ENCODE measurements at places on chromosomes 16 and 17.

DNA sequence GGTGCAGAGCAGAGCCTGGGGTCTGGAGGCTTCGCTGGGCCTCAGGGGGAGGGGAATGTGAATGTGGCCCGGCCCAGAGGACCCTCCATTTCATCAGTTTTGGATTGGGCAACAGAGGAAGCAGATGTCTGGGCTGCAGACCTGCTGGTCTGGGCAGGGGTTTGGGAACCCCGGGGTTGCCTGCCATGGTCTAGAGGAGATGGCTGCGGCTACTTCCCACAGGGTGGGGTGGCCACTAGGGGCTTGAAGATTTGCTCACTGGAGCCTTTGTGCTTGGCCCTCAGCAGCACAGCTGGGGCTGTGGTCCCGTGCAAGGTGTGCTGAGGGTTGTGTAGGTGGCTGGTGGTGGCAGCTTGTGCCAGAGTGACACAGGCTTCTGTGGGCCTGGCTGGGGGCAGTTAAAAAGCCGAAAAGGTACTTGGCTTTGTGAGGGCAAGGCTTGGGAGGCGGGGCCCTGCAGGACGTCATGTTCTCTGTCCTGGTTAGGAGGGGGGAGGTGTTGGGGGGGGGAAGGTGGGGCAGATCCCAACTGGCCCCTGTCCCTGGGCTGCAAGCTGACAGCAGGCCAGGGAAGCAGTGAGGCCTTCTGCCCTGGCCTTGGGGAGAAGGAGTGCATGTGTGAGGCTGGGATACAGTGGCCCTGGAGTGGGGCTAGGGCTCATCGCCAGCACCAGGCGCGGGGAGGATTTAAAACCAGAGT is 98.0 kb downstream of the KPNA2 start:
- DNase-seq = no peak

GRCh38 chr16:73483076-73483791 is 435.3 kb upstream of the ZFHX3 start:
- DNase-seq = no peak

DNA sequence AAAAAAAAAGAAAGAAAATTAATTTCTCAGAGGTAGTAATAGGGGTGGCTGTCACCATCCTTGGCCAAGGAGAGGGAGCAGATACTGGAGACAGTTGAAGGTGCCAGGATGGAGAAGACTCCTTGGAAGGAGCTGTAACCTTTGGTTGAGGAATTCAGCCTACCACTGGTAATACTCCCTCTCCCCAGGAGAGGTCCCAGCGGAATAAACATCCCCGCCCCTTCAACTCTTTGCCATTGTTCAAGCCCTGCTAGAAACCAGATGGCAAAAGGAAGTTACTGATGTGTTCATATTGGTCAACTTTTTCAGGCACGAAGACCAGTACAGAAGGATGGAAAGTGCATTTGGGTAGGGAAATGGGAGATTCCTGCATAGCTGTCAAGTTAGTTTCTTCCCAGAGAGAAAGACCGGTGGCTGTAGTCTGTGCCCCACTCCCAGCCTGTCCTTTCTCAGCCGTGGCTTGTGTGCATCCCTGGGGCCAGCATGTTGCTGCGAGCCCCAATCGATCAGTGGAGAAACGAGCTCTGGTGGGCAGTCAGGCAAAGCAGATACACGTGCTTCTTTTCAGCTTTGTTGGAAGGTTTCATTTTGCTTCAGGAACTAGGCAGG is 612.1 kb downstream of the MAF start:
- no peak for DNase-seq

DNA sequence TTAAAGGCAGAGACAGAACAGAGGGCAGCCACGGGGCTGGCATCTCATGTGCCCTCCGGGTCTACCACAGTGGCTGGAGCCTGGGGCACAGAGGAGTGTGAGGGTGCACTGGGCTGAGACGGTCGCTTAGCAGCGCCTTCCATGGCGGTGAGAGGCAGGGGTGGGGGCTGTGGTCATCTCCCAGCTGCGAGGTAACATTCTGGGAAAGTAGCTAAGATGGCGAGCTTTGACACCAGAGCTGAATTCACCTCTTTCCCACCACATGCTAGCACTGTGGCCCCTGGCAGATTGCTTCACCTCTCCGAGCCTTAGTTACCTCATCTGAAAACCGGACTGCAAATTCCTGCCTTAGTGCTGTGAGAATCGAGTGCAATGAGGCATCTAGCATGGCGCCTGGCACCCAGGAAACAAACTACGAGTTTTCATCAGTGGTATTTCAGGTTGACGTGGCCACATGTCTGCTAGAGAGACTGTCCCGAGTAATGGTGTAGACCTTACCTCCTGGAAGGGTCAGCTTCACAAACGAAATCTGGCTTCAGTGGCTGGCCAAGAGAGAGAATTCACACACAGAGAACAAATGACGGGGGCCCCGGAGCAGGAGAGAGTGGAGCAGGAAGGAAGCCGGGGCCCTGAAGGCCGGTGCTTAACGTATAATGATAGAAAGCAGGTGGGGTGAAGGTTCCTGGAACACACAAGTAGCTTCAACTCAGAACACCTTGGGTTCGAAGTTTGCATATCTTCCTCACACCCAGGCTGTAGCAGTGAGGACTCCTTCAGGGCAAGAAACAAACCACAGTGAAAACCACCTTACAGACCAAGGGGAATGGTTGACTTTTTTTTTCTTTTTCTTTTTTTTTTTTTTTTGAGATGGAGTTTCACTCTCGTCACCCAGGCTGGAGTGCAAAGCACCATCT is 63.9 kb upstream of the RPH3AL start:
- no peak for DNase-seq

GRCh38 chr17:56779322-56779721 is 54.4 kb downstream of the C17orf67 start:
- no peak for DNase-seq

DNA sequence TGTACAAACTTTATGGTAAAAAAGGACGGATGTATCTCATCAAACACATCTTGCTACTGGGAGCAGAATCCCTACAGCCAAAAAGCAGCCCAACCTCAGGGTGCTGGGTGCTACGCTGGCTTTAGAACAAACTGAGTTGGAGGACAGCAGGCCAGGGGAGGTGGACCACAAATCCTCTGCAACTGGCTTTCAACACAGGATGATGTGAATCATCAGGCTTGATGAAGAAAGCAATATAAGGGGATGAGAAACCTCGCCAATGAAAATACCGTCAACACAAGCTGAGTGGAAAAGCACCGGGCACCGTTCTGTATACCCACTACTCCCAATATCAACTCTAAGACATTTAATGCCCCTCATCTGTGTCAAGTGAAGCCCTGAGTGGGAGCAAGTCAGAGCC is 14.3 kb downstream of the HBQ1 start:
- DNase-seq = no peak

DNA sequence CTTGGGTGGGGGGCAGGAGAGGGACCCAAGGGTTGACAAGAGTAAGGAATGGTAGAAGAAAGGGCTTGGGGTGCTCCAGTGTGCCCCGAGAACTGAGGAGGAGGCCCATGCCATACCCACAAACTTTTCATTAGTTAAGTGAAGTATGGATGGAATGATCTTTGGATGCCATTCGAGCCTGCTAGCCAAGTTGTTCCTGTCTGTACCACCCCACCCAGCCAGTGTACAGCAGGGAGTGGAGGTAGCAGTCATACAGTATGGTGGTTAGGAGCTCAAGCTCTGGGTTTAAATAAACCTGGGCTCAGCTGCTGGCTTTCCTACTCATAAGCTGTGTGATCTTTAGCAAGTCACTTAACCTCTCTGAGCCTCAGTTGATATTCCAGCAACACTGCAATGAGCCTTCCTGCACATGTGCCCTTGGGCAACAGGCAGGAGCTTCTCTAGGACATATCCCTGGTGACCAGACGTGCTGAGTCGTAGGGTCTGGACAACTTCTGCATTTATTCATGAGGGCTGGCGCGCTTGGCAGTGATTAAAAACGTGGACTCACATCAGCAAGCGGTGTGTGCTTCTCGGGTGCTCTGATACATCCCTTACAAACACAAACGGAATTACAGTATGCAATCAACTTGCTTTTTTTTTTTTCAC is 22.9 kb downstream of the ITPRIPL2 start:
- DNase-seq = peak; percentile 21

DNA sequence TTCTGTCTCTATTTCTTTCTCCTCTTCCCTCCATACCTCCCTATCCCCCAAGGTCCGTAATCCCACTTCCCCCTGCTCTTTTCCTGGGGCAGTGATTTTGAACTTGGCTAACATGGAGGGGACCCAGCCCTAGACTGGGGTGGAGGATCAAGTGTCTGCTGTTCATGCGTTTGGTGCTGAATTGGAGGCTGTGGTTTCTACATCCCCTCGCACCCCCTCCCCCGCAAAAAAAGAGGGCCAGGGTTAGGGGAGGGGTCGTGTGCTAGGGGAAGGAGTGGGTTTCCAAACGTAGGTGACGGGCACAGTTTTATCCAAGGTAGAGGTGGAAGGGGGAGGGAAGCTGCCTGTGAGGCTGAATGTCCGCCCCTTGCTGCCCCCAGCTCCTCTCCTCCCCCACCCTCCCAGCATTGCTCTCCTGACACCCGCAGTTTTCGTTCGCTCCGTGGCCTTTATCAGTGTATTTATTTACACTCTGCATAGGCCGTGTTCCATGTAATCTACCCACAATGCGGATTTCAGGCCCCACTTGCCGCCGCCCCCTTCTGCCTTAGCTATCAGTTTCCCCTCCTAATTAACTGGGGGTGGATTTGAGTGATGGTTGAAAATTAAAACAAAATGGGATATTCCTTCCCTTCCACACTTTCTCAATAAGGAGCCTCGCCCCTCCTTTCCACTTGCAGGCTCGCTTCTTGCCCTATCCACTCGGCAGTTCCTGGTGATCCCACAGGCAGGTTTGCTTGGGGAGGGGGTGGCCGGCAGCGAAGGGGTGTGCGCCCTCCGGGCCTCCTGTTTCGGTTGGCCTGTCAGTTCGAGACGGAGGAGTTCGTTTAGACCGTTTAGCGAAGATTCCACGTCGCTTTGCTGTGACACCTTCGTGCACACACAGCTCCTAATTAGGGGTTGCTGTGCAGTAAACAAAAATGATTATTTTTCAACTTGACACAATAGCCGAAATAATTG is 2.0 kb downstream of the GNAO1 start:
- DNase-seq = peak; percentile 34

- DNase-seq = no peak
Measured at GRCh38 chr17:49969795-49970389, 902 bp downstream of the DLX4 start.

DNA sequence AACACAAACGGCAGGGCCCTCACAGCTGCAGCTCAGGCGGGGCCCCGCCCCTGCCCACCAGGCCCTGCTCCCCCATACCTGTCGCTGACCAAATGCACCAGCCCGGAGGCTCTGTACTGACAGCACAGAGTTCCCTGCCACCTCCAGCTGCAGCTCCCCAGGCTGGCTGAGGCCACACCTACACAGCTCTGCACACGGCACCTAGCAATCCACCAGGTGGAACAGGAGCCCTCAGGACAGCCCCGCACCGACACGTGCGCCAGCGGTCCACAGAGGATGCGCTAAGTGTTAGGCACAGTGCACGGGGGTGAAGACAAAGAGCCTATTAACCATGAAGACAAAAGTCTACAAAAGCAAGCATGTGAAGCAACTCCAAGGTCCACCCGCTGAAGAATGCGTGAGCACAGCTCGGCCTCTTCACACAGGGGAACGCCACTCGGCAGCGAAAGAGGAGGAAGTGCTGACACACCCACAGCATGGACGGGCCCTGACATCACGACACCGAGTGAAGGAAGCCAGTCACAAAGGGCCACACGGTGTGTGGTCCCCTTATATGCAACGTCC is 5.4 kb downstream of the ZCCHC14 start:
- DNase-seq = no peak

DNA sequence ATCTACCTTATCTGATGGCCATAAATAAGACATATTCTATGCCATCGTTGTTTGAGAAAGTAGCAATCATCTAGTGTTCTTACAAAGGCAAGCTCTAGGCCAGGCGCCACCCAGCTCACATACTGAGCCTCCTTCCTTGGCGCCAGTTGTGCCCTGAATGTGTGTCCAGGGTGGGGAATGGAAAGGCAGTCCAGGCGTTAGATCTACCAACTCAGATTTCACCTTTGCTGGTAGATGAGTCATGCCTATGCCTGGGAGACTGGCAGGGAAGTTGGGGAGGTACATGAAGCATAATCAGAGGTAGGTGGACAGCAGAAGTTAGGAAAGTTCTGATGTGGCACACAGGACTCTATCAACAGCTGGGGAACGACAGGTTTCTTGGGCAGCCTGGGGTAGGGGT is 23.6 kb downstream of the SDR42E1 start:
- no peak for DNase-seq

- no peak for DNase-seq
Measured at GRCh38 chr17:77888242-77889134, 70.0 kb upstream of the TNRC6C start.

DNA sequence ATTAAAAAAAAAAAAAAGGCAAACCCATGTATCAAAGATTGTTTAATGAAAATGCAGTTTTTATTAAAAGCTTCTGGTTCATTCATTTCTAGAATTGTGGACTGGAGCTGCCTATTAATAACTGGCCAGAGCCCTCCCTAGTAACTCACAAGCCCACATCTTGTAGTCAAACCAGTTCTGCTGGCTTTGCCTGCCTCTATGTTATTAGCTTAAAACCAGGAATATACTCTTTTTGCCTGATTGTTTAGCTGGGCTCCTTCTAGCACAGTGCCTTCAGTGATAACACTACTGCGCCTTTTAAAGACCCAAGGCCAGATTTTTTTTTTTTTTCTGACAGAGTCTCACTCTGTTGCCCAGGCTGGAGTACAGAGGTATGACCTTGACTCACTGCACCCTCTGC is 26.0 kb downstream of the TAC4 start:
- no peak for DNase-seq

DNA sequence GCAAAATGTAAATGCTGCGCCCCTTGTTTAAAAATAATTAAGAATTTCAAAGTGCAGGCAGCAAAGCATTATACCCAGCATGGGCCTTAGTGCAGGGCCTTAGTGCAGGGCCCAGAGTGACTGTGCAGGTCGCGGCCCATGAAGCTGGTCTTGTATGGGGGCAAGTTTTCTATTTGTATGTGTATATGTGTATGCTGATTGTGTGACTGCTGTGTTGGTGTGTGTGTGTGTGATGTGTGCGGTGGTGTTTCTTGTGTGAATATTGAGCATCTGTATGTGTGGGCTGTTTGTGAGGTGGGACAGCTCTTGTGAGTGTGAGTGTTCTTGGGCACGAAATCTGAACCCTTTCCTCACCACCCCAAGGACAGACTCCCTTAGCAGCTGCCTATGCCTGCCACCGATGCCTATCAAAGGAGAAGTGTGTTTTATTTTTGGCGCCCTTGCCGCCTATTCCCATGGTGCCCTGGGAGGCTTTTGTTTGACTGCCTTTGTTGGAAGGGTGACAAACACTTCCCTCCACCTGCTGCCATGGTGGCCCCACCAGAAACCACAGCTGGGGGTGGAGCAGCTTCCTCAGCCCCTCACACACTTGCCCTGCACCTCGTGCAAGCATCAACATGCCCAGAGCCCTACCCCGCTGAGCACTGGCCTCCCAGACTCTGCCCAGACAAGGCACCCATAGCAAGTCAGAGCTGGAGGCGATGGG is 18.0 kb downstream of the CCR7 start:
- no peak for DNase-seq

Data from substantia nigra (tissue), 51 donors.